Cortex of kidney (tissue), 1 donor: ENCODE measurements at places on chromosomes 12 and 14.

- no peak for DNase-seq
These were observed 121.4 kb downstream of the AACS start for GRCh38 chr12:125186471-125187147.

DNA sequence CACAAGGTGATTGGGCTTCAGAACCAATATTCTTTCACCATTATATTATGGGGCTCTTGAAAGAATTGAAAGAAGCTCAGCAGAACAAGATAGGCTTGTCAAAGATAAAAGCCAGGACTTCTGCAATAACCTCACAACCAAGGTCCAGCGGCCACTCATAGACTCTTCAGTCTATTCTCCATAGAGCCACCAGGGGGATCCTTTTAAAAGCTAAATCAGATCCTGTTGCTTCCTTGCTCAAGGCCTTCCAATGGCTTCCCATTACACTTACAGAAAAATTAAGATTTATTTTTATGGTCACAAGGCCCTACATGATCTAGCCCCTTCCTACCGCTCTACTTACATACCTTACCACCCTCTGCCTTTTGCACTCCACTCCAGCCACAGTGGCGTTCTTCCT lies 169.6 kb downstream of the C12orf42 start:
- no peak for DNase-seq

DNA sequence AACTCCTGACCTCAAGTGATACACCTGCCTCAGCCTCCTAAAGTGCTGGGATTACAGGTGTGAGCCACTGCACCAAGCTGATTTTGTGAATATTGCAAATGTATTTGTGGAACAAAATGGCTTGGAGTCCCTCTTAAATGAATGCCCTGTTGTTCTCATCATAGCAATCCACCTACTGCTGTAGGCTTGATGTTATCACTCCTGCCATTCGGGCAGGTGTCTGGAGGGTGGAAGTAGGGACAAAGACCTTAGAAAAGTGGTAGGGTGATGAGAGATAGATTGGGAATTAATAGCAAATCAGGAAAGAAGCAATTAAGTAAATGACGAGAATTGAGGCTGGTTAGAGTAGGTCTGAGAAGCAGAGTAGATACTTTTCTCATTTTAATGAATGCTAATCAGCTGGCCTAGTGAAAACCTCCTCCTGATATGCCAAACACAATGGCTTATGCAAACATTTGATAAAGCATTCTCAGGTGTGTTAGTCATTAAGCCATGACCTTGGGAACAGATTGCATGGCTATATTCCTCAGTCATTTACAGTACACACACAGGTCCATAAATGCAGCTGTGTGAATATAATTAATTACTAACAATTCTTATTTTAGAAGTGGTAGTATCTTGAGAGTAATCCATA lies 60.5 kb upstream of the USP44 start:
- no peak for DNase-seq

GRCh38 chr14:22314183-22314820 lies 274.7 kb downstream of the DAD1 start:
- DNase-seq, result no peak

DNA sequence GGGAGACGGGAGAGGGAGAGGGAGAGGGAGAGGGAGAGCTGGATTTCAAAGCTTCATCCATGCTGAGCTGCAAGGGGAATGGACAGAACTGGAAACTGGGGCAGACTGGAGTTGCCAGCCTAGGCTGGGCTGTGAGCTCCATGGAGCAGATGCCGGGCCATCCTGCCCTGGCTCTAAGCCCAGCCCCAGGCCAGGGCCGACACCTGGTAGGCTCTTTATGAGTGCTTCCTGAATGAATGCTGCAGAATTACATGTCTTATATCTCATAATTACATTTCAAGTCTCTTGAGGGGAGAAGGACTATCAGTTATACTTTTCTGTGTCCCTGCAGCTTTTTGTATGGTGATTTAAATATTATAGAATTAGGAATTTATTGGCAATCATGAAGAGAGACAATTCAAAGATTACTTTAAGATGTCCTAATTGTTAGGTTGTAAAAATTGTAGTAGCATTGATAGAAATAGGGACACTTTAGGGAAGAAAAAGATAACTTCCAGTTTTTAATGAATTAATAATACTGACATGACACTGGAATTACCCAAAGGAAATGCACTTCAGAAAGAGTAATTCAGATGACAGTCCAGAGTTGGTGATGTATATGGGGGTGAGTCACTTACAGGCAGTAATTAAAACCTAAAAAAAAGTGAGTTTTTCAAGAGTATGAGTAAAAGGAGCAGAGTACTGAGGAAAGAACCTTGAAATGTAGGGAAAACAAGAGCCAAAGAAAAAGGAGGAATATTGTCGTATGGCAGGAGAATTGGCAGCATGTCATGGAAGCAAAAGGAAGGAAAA lies 29.0 kb downstream of the SCYL2 start:
- DNase-seq, result no peak

DNA sequence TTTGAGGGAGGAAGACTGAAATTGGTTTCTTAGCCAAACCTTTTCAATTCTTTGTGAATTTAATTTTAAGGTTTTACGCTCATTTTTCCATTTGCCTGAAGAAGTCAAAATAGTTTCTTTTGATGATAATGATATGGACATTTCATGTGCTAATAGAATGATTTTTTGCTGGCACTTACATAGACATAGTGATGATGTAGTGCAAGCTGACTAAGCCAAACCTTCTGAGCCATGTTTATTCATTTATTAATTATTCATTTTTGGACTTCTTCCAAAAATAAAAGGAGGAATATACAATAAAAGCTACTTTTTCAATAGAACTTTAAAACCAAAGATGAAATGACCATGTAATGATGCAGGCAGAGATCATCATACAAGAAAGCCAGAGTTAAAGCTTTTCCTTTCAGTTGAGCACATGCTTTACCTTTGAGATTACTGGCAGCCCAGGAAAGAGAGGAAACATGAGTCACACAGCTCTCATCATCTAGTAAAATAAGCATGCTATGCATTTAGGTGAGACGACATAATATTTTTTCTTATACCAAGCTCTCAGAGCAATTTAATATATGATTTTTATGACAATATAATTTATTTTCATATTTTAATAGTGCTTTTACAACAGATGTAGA lies 24.8 kb downstream of the KCNA1 start:
- no peak for DNase-seq

GRCh38 chr12:43337571-43338444 lies 214.2 kb downstream of the ADAMTS20 start:
- DNase-seq, result no peak

GRCh38 chr12:102171951-102172350 lies 25.7 kb downstream of the PMCH start:
- DNase-seq, result no peak
